Activated naive CD8-positive, alpha-beta T cell treated with anti-CD3 and anti-CD28 coated beads, Interleukin-2, amount 10 ng/mL, durations not matched to agents 7 days and 5 days (primary cell): ENCODE measurements at places on chromosomes 4 and X.
A peak's percentile ranks its signal among the peaks of the same experiment; 100 is the strongest.

GRCh38 chrX:150406596-150406995 lies 43.5 kb downstream of the MAMLD1 start:
- no peak for DNase-seq

DNA sequence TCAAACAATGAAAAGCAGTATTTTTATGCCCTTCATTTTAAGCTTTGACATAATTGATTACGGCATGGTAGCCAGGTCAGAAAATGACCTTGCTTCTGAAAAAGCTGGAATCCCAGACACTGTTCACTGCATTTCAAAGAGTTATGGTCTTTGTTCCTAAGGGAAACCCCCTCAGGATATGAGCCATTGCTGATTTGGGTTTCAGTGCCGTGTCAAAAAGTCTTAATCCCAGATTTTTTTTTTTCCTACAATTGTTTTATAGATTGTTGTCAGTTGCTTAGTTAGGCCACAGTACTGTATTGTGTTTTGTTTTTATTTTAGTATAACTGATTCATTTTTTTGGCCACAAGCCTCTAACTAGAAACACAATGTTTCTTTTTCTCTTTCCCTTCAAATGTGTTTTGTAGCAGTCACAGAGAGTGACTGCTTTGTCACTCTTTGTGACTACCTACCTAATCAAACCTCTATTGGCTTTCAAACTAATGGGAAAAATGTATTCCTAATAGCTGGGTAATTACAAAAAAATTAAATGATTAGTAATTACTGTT lies 10.3 kb downstream of the WDR44 start:
- DNase-seq: no peak

DNA sequence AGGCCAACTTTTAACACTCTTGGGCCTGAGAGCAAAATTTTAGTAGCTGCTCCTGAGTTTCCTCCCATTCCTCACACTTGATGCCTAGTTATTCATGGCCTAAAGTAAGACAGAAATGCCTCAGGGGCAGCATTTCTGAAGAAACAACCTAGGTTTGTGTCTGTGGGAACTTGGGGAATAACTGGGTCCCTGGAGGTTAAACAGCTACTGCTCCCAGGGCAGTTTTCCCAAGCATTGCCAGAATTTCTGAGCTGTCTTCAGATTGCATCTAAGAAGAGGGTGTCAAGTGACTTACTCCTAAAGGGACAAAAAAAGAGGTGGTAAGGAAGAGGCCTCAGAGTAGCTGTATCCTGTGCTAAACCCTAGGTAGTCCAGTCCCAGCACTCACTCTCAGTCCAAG lies 130.8 kb upstream of the ACSL4 start:
- DNase-seq: no peak

DNA sequence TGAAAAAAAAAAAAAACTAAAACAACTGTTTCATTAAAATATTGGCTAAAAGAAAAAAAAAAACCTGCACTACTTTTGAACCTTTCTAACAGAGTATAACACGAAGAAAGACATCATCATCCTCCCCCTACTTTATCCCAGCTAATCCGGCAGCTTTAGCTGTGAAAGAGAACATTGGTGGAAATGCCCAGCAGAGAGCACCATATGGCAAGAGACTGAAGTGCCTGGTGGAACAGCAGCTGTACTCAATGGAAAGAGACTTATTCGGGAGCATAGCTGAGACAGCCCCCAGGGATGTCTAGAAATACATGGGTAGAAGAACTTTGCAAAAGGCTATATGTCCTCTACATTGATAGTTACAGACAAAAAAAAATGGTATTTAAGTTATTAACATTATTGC lies 30.3 kb downstream of the STPG2 start:
- no peak for DNase-seq

GRCh38 chr4:13266687-13267086 lies 217.5 kb downstream of the RAB28 start:
- no peak for DNase-seq

- no peak for DNase-seq
Measured at GRCh38 chrX:32842053-32842452, 369.3 kb downstream of the DMD start.

- no peak for DNase-seq
Measured at GRCh38 chrX:27466051-27466450, 2.9 kb upstream of the PPP4R3C start.

- no peak for DNase-seq
Measured at GRCh38 chrX:49106930-49107329, 16.6 kb downstream of the GPKOW start.

GRCh38 chr4:182307746-182308145 lies 64.5 kb downstream of the TENM3 start:
- no peak for DNase-seq

DNA sequence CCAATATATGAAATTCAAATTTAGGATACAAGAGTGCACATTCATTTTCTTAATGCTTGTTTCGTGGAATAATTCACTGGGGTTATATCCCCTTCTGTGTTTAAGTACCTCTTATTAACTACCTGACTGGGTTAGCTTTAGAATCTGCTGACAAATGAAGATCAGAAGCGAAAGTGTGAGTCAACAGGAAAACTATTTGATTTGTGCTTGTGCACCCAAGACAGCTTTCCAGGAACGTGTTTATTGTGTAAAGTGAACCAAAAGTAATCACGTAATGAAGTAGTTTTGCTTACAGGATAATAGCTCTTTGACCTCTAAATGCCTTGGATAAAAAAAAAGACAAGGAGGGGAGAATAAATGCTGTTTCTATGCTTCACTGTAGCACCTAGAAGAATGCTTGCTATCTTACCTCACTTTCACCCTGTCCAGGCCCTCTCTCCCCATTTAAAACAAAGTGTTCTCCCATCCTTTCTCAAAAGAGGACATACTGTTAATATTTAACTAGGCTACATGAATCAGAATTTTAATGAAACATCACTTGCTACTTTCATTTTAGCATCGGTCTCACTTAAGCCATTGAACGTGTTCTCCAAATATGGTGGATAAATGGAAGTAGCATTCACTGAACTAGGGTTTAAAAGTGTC lies 141.9 kb downstream of the THOC2 start:
- DNase-seq: no peak

GRCh38 chr4:54005475-54005874 lies 58.9 kb downstream of the CHIC2 start:
- no peak for DNase-seq

- DNase-seq: no peak
Measured at GRCh38 chr4:72496119-72496518, 72.9 kb downstream of the ADAMTS3 start.

DNA sequence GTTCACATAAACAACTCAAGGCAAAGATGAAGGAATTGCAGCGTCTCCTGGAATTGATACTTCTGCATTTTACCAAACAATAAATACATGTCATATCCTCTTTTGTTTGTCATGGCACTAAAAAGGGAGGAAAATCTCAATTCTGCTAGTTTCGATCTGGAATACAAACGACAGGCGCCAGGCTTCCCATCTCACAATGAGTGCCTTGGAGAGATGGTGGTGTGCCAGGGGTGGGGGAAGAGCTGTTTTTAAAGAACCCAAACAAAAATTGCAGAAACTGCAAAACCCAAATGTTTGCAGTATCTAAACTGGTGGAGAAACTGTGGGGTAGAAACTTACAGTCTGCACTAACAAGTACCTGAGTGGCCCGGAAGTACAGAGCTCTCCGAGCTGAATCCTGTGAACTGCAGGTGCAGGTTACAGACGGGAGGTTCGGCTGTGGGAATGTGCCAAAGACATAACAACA lies 53.0 kb upstream of the KLF3 start:
- no peak for DNase-seq

- no peak for DNase-seq
Measured at GRCh38 chr4:139245590-139245989, 34.4 kb downstream of the MGARP start.

DNA sequence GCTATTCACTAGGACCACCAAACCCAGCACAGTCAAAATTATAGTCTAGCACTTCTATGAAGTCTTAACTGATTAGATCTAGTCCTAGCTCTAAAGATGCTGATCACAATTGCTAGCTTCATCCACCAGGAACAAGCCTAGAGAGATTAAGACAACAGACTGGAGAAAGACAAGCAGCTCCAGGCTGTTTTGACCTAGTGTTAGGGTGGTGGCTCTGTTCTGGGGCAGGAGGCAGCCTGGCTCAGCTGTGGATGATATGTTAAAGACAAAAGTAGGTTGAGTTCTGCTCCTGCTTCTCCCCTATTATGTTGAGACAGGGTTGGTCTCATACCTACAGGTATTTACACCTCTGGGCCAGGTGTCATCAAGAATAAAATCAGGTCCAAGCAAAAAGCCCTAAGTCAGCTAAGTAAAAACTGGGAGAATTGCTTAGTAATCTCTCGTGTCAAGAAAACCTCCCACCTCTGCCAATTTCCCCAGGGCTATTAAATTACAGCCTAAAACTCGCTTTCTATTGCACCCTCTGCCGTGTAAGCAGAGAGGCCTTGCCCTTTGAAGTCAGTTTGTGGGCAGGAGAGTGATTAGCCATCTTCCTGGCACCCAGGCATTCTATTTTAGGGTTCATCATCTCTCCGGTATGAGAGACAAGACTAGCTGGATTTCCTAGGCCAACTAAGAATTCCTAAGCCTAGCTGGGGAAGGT lies 39.9 kb downstream of the RAB40AL start:
- no peak for DNase-seq

- DNase-seq: no peak
Measured at GRCh38 chrX:149284616-149285015, 220.5 kb downstream of the IDS start.

DNA sequence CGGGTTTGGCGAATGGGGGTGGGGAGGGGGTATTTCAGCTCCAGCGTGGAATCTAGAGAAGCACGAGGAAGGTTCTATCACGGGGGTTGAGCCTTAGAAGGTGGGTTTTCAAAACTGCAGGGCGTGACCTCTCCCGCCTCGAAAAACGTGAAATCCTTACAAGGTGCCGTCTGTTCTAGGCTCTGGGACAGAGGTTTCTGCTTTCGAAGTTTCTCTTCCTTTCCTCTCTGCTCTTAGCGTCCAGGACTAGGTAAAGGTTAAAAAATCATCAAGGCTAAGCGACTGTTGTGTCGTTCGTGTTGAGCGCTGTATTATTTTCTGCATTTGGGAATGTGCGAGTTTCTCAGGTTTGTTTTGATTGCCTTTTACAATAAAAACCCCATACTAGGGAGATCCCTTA lies 1.1 kb downstream of the FHL1 start:
- DNase-seq: no peak

- no peak for DNase-seq
Measured at GRCh38 chrX:106168107-106168506, at the start of gene PWWP3B. TSS of gene PWWP3B (plus strand) at chrX:106168305. CDS start at chrX:106205433, 37,128 bp downstream.

GRCh38 chr4:31692399-31692940 lies 972.3 kb downstream of the PCDH7 start:
- DNase-seq: no peak

GRCh38 chrX:65838674-65839073 lies 171.2 kb downstream of the MSN start:
- no peak for DNase-seq

DNA sequence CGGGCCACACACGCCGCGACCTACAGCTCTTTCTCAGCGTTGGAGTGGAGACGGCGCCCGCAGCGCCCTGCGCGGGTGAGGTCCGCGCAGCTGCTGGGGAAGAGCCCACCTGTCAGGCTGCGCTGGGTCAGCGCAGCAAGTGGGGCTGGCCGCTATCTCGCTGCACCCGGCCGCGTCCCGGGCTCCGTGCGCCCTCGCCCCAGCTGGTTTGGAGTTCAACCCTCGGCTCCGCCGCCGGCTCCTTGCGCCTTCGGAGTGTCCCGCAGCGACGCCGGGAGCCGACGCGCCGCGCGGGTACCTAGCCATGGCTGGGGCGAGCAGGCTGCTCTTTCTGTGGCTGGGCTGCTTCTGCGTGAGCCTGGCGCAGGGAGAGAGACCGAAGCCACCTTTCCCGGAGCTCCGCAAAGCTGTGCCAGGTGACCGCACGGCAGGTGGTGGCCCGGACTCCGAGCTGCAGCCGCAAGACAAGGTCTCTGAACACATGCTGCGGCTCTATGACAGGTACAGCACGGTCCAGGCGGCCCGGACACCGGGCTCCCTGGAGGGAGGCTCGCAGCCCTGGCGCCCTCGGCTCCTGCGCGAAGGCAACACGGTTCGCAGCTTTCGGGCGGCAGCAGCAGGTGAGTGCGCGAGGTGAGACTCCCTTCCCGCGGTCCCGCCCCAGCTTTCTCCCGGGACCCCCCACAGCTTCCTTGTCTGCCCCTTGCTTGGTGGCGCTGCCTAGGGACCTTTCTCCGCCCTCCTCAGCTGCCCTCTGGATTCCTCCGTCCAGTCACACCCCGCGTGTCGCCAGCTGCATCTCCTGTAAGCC lies 678 bp downstream of the BMP3 start:
- DNase-seq: peak; percentile 34

DNA sequence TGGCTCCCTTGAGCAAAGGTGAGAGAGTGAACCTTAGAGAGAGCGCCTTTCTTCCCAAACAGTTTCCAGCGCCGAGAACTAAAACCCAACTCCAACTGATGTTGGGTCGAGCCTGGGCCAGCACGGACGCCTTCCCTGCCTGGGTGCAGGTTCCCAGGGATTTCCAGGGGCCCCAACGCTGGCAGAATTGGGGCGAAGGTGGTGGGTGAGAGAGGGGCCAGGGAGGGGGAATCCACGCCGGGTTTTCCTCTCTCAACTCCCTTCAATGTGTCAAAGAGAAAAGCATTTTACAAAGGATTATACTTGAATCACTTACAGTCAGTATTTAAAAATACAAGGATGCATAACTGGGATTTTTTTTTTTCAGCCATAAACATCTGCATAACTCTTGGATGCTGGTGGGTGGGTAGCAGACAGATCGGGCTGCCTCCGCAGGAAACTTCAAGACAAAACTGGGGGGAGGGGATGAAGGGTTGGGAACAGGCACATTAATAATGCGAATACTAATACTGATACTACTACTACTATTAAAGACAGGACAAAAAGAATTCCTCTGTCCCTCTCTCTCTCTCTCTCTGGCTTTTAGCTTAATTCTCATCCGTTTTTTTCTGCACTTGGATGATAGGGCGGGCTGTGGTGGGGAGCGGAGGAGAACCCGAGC lies 1.3 kb upstream of the ARX start:
- no peak for DNase-seq

DNA sequence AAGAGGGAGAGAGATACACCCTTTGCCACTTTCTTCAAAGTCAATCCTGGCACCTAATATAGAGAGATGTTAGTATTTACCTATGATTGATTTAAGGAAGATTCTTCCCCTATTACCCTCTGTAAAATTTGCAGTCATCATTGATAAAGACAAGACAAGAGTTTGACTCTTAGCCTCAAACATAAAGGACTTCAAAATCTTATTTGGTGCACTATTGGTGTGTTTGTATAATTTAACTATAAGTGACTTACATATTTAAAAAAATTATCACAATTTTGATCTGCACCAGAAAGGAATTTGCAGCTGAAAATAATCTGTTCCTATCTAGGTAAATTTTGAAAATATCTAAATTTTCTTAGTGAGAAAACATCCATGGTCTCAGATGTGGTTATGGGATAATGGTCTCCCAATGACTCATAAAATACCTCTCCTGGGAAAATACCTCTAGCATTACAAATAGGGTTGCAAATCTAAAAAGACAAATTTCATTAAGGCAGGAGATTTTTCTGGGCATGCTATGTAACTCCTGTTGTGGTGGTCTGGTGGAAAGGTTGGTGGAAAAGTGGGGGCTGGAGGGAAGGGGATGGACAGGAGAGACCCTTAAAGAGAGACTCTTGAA lies 173.6 kb upstream of the MED14 start:
- no peak for DNase-seq

- DNase-seq: no peak
Measured at GRCh38 chr4:89257376-89257775, 50.2 kb downstream of the GPRIN3 start.
